CD4-positive, alpha-beta memory T cell (primary cell): ENCODE measurements at places on chromosomes 2 and 18.
A peak's percentile ranks its signal among the peaks of the same experiment; 100 is the strongest.

DNA sequence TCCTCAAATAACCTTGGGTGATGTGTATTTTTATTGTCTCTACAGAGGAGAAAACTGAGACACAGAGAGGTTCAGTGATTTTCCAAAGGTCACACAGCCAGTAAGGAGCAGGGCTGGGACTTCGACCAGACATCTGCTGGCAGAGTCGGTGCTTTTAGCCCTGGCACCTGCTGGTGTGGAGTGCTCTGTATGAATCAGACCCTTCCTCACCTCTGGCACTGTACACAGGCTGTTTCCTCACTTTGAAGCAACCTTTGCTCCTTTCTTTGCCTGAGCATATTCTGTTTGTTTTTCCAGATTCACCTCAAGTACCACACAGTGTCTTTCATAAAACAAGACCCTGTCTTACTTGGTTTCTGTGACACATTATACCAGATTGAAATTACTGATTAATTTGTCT lies 107.9 kb downstream of the DPP10 start:
- no peak for DNase-seq

DNA sequence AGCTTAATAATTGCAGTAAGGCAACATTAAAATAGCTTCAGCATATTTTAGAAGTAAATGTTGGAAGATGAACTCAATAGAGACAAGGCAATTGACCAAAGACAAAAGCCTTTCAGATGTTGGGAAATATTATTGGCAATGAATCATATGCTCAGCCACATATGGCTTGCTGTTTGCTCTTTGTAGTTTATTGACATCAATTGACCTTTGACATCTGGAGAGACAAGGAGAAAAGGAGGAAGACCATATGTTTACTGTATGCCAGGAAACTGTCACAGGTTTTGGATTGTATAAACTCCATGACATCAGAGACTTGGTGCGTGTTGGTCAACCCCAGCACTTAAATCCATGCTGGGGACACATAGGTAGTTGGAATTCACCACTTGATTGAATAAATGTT lies 60.6 kb upstream of the SLC16A14 start:
- no peak for DNase-seq

DNA sequence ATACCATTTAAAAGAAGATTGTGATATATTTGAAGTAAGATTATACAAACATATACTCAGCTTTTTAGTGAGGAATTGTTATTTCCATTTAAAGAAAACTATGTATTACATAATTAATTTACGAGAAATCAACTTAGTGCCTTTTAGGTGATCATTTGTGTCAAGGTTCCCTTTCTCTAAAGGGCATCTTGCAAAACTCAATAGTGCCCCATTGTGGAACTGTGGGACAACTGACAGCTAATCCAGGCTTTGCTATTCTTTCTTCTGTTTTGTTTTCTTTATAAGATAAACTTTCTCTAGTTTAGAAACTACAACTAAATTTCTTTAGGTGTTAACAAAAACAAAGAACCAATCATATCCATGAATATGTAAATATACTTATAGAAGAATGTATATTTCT lies 24.3 kb upstream of the VIT start:
- no peak for DNase-seq

- DNase-seq = no peak
These were observed 659 bp upstream of the COX5B start for GRCh38 chr2:97645112-97645694.

GRCh38 chr2:224557610-224558009 lies 27.6 kb downstream of the CUL3 start:
- no peak for DNase-seq

DNA sequence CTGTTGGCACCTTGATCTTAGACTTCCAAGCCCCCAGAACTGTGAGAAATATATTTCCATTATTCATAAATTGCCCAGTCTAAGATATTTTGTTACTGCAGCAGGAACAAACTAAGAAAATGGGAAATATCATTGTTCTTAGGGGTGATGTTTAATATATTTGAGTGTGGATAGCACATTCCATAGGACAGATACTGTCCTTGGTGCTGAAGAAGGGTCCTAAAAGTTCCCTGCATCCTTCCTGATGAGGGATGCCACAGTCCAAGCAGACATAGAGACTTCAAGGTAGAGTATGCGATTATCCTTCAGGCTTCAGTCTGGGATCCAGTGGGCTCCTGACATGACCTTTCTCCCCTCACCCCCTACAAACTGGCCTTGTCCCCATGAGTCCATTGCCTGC lies 689.0 kb downstream of the TDRD15 start:
- DNase-seq = no peak

DNA sequence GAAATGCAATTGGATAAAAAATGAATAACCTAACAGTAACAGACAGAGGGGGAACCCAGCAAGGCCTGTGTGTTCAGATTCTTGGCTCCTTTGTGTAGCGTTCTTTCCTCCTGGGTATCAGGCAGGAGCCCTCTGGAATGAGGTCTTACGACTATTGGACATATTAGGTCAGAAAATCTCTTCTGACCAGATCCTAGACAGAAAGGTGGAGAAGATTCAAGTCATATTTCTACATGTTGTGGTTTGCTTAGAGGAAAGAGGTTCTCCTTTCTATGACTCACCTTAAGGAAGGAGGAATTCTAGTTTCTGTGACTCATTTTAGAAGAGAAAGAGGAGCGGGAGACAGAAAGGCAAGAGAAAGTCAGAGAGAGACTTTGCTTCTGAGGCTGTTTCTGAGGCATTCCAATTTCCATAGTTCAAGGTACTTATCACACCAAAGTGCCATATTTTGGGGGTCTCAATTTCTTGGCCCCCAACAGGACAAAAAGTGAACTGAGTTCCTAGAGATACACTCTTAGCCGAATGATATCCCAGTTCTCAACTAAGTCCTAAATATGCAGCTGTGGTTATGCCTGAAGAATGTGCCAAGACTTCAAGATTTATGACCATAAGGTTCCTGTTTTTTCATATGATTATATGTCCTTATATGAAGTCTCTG lies 618.6 kb downstream of the ZEB2 start:
- DNase-seq = no peak

- no peak for DNase-seq
These were observed 13.9 kb downstream of the PELI1 start for GRCh38 chr2:64130333-64130732.

DNA sequence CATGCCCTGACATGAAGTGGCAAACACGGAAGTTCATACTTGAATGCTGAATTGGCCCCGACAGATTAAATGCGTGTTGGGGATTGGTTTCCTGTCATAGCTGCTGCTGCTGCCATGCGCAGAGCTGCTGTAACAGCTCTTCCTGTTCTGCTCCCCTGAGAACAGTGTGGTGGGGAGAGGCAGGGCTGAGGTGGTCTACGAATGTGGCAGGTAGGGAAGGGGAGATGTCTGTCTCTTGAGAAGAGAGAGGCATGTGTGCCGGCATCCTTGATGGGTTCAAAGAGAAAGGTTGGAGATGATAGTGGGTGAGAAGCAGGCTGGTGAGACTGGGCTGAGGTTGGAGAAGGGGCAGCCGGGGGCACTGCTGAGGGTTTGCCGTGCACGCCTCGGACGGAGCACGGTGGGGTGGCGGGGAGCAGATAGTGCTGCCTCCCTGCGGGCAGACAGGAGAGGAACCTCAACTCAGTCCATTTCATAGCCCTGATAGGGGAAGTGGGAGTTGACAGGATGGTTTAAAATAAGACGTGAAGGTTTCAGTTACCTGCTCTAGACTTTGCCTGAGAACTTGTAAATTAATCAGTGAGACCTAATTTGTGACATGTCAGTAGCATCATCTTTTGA lies 46.1 kb downstream of the TMEM185B start:
- peak; percentile 86 for DNase-seq

DNA sequence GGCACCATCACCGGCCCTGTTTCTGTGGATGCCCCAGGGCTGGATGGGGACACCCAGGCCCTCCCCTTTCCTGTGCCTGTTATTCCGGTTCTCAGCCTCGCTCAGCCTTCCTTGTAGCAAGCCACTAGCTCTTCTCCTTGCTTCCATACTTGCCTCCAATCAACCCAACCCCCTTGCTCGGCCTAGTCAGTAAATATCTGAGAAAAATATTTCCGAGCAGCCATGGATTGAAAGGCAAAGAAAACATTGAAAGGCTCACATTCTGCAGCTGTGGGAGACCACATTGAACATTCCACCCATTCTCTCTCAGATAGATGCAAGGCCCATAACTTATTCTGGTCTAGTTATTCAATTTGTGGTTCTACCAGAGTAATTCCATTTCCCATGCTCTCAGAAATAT lies 114.9 kb downstream of the SPP2 start:
- no peak for DNase-seq

- peak; percentile 62 for DNase-seq
These were observed 485 bp upstream of the GALNT3 start for GRCh38 chr2:165794536-165794928.

DNA sequence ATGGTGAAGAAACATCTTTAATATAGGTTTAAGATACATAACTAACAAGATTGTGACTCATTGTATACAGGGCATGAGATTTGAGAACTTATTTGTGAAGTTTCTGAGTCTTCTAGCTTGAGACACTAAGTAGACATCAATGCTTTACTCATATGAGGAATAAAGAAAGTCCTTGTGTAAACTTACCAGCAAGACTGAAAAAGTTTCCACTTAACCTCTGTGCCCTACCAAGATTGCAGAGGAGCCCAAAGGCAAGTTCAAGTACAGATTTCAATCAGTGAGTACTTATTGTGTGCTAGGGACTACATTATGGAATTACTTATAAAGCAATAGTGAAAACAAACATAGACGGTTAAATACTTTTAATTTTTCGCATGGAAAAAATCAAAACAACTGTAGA lies 1041.2 kb upstream of the CELF4 start:
- no peak for DNase-seq

- DNase-seq = no peak
These were observed 20.7 kb downstream of the LIPG start for GRCh38 chr18:49582579-49582978.

GRCh38 chr18:67134911-67135310 lies 381.6 kb downstream of the DSEL start:
- no peak for DNase-seq

GRCh38 chr18:24198461-24198860 lies 59.6 kb downstream of the CABYR start:
- no peak for DNase-seq

DNA sequence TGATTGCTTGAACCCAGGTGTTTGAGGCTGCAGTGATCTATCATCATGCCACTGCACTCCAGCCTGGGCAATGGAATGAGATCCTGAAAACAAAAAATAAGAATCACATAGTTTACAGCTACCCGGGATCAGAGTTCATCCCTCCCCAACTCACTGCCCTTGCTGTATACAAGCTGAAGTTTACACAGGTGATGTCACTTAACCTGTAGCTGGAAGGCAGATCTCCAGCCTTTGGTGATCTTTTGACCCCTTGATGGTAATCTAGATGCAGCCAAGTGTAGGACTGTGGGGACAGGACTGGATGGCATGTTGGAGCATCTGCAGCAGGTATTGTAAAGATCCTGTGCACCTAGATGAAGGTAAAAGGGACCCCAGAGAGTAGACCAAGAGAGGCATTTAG lies 66.7 kb upstream of the SLC14A2 start:
- DNase-seq = no peak

- no peak for DNase-seq
These were observed 142.7 kb upstream of the CREB1 start for GRCh38 chr2:207387001-207387571.

DNA sequence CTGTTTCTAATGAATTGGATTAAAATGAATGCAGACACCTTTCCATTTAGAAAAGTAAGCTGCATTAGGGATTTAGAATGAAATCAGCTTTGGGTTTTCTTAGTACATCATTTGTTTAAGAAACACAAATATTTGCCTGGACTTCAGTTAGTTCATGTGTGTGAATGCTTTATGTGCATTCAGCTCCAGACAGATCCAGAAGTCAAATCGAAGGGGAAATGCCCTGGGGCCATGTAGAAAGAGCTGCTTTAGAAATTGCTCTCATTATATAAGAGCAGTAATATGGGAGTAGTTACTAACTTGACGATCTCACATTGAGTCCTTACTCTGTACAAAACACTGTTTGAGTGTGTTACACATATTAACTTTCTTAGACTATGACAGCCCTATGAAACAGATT lies 88.0 kb upstream of the TTC39C start:
- no peak for DNase-seq

GRCh38 chr2:95760806-95761525 lies 169.2 kb downstream of the TRIM43 start:
- DNase-seq = no peak

DNA sequence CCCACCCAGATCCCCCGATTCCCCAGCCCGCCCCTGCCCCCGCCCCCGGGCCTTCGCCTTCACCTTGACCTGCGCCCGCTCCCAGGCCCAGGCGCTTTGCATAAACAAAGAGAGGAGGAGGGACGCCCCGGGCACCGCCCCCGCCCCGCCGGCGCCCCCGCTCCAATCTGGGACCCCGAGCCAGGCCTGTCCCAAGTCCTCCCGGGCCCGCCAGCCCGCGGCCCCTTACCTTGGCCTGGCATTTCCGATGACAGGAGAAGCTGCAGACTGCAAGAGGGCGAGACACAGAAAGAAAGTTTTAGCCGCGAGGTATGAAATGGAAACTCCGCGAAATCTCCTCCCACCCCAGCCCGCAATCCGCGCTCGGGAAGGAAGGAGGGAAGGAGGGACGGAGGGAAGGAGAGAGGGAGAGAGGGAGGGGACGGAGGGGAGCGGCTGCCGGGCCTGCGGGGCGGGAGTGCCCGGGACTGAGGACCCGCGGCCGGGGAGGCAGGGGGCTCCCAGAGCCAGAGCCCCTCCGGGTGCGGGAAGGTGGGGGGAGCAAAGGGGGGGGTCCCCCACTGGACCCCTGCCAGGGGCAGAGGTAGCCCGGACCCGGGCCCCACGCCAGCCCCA lies 24.2 kb downstream of the TNS1 start:
- DNase-seq = no peak

- no peak for DNase-seq
These were observed 18.7 kb upstream of the SMAD2 start for GRCh38 chr18:47949202-47949601.

DNA sequence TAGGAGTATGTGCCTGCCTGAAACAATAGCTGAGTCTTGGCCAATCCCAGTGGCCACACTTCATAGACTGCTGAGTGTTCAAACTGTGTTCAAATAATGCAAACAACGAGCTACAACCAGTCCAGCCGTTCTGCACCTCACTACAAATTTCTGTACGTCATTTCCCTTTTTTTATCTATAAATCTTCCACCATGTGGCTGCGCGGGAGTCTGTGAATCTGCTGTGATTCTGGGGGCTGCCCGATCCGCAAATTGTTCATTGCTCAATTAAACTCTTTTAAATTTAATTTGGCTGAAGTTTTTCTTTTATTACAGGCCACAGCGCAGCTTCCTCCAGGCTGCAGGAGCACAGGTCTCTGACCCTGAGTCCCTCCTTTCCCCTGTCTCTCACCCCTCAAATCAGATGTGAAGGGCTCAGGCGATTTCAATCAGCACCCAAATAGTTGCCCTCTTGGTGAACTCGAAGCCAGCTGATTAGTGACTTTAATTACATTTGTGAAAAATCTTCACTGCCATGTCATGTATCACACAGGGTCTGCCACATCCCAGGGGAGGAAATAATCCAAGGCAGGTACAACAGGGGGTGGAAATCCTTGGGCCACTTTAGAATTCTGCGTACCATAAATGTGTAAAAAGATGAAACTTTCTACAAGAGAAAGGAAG lies 145.6 kb downstream of the NDUFA10 start:
- no peak for DNase-seq

- no peak for DNase-seq
These were observed 35.0 kb downstream of the SRSF7 start for GRCh38 chr2:38716185-38716584.
